ENCODE measurements at places on chromosomes 13 and 19.

- no peak for DNase-seq
These were observed 1338.1 kb downstream of the OLFM4 start for GRCh38 chr13:54366728-54367127.

GRCh38 chr13:73428137-73428536 lies 369.3 kb downstream of the KLF5 start:
- peak; percentile 54 for DNase-seq

GRCh38 chr13:113084094-113084942 lies 21.3 kb upstream of the F7 start:
- no peak for DNase-seq

GRCh38 chr19:44988896-44989556 lies 12.2 kb upstream of the RELB start:
- DNase-seq: peak; percentile 70

DNA sequence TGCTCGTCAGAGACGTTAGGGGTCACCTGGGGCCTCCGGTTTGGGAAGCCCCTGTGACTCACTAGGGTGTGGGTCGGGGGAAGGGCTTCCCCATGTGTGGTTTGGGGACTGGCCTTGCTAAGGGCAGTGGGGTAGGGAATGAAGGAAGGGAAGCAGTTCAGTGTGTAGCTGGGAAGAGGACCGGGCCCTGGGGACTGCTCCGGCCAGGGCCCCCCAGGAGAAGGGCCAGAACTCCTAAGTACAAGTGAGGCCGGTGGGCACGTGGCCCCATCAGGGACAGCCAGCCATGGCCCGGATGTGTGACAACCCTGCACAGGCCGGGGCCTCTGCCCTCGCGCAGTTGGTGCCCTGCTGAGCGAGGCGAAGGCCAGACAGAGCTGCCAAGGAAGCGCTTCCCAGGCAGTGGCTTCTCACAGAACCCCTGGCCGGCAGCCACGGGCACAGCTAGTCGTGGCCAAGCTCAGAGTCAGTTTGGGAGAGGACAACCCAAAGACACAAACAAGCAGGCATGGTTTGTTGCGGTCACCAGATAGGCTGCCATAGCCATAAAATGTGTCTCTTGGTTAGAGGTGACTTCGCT lies 25.7 kb downstream of the TEX29 start:
- DNase-seq: no peak

DNA sequence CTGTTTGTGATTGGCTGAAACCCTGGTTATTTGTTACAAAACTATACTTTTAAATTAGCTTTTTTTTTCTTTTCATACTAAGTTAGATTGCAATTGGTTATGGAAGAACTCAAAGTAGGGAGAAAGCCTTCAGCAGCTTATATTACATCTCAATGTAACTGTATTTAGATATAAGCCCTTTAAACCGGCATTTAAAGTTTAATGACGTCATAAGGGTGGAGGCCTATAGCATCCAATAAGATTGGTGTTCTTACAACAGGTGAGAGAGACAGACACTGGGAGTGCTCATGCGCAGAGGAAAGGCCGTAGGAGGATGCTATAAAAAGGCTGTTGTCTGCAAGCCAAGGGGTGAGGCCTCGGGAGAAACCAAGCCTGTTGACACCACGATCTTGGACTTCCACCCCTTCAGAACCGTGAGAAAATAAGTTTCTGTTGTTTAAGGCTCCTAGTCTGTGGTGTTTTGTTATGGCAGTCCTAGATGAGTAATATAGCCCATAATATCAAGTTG lies 1198.8 kb upstream of the SPRY2 start:
- DNase-seq: no peak

- no peak for DNase-seq
These were observed 134.0 kb downstream of the KCNRG start for GRCh38 chr13:50149214-50149613.

DNA sequence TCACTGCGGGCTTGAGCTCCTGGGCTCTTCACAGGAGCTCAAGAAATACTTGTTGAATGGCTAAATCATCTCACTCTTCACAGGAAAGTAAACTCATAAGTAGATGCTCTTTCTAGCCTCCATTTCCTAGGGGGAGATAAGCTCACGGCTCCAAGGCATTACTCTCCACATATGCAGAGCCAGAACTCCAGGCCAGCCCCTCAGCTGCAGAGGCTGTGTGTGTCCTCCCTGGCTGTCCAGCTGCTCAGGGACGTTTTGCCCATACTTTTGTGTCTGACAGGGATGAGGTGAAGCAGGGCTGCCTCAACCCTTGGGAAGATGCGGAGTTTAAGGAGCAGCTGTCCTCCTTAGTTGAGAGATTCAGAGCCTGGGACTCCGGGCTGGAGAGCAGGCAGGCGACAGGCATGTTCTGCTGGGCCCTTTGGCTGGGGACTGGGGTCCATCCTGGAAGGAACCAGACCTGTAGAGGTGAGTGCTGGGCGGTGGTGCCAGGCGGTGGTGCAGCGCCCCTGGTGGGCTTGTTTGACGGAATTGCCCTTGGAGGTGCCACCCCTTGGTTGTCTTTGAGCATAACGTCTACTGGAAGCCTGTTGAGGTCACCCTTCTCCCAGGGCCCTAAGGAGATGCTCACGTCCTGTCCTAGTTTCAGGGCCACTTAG lies 20.5 kb upstream of the SLC15A1 start:
- DNase-seq: peak; percentile 18

- no peak for DNase-seq
These were observed 1.1 kb upstream of the NEK3 start for GRCh38 chr13:52160506-52160905.

DNA sequence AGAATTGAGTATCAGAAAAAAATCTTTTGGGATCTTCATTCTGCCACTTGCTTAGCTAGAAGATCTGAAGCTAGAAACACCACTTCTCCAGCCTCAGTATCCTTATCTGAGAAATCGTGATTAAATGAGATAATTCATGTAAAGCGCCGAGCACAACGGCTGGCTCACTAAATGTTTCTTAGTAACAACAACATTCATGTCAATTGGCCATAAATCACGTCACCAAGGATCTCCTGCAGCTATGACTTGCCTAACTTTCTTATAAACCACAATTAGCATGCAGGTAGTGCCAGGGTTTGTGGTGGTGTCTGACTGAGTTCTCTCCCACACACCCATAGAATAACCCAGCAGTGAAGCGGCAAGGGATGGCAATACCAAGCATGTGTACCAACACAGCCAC lies 501.3 kb downstream of the EFNB2 start:
- no peak for DNase-seq

Measured in tongue (tissue), 3 donors.